Eye (tissue), 1 donor: ENCODE measurements at places on chromosomes 2 and 18.

DNA sequence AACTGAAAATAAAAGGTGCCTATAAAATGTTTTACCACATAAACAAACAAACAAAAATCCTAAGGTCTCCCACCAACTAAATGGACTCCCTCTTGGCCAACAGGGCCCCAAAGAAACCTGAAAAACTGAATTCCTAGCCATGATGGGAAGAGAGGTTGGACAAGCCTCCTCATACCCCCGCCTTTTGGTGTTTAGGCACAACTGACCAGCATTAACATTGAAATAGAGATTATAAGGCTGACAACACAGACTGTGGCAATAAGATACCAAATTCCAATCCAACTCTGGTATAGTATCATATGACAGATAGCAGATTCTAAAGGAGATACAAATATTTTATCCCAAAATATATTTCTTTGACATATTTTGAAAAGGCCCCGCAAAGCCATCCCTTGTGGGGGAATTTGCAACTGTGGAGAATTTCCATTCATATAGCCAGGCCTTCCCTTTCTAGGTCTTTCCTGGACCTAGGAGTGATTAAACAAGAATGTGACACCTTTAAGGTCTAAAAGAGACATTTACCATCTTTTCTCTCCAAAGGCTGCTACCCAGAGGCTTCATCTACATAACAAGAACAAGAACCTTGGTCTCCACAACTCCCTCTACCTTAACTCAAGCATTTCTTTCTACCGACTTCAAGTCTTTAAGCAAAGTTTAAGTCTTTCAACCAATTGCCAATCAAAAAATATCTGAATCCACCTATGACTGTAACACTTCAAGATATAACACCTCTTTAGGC is 80.0 kb downstream of the CHN1 start:
- DNase-seq = no peak

DNA sequence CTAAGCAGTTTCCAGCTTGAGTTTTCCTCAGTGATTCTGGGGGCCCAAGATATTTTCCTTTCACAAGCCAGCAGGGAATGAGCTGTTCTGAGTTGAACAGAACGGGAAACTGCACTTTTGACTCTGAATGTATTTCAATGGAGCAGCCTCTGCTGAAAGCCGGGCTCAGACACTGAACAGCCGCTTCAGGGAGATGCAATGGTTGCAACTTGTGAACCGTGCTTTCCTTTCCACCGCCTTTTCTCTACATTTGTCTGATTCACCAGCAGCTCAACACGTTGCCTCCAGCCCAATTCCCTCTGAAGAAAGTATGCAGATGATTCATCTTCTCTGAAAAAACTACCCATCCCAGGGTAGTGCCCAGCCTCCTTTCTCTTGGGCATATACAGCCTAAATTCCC is 119.3 kb upstream of the PKDCC start:
- DNase-seq = no peak

GRCh38 chr2:27795868-27796277 is 24.4 kb downstream of the MRPL33 start:
- no peak for DNase-seq

DNA sequence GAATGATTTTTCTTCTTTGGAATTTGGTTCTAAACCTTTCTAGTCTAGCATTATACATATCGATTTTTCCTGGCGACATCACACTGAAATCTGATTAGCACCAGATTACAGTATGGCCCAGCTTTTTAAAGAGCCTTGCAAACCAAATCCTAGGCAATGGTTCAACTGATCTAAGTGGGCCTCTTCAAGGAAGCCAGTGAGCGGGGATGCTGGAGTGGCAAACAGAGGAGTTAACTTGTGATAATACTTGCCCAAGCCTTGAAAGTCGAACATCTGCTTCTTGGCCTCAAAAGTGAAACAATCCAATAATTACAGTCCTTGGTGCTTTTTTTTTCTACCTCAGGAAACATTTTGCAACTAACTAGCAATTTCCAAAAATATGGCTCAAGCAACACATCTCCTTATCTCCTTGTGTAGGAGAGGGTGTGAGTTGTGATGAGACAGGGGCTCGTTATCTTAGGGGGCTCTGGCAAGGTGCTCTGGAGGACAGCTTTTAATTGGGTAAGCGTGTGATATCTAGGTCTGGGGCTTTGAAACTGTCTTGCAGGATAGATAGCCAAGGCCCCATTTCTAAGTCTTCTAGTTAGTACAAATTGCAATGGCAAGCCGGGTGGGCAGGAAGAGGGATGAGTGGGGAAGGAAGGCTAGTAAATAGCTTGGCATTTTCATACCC is 240.2 kb upstream of the CCDC68 start:
- no peak for DNase-seq

DNA sequence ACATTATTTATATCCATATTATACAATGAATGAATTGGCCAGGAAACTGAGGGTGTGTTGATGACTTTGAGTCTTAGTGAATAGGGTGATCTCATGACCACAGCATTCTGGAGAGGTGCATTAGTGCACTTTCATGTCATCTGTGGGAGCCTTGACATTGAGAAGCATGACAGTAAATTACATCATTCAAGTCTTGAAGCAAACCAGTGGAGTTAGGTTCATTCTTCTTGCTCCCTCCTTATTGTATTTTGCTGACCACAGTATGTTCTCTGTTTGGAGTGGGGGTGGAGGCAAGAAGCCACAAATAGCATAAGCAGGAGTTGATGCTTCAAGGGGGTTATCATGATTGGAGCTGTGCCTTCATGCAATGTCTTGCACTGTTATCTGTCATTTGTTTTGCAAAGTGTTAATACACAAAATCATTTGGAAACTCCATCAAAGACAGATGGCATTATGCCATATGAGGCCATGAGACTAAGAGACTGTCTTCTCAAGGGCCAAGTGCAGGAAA is 680.2 kb downstream of the NYAP2 start:
- peak; percentile 10 for DNase-seq

- no peak for DNase-seq
Measured at GRCh38 chr2:35246702-35247101, 1108.9 kb upstream of the CRIM1 start.

DNA sequence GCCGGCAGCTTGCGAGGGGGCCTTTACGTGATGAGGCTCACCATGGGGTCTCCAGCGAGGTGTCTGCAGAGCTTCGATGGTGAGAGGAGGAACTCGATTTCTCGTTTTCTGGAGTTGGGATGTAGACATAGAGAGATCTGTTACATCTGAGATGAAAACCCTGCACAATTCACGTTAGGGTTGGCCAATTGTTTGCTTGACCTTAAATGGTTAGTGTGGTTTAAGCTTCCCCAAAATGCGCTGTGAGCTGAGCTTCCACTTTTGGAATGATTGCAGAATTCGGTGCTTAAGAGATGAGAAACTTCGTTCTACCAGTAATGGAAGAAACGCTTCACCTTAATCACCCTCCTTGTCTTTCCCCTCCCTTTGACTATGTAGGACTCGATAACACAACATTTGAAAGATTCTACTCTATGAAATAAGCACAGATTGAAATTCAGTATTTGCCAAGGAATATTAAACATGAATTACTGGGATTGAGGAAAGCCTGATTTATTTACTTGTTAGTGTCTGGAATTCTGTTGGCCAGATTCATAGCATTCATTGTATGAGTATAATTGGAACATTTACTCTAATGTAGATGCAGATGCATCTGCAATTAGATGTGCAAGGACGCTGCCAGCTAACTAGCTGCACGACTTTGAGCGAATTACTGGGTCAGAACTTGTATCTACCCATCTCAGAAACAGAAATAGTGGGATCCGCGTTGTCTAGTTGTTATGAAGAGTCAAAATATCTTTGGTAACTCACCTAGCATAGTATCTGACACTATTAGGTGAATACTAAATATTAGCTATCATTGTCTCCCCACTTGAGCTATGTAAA is 1.6 kb upstream of the KLF7 start:
- DNase-seq = no peak

DNA sequence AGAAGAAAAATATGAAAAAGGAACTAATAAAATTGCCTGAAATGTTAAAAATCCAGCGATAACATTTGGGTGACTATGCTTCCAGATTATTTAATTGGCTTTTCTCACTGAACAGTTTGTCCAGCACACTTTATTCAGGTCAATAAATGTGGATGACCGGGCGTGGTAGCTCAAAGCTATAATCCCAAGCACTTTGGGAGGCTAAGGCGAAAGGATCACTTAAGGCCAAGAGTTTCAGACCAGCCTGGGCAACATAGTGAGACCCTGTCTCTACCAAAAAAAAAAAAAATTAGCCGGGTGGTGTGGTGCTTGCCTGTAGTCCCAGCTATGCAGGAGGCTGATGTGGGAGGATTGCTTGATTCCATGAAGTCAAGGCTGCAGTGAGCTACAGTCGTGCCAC is 55.4 kb downstream of the TGOLN2 start:
- no peak for DNase-seq

GRCh38 chr2:122174061-122174460 is 418.6 kb downstream of the TSN start:
- no peak for DNase-seq

- DNase-seq = no peak
Measured at GRCh38 chr2:216845426-216845825, 14.4 kb downstream of the TNP1 start.

DNA sequence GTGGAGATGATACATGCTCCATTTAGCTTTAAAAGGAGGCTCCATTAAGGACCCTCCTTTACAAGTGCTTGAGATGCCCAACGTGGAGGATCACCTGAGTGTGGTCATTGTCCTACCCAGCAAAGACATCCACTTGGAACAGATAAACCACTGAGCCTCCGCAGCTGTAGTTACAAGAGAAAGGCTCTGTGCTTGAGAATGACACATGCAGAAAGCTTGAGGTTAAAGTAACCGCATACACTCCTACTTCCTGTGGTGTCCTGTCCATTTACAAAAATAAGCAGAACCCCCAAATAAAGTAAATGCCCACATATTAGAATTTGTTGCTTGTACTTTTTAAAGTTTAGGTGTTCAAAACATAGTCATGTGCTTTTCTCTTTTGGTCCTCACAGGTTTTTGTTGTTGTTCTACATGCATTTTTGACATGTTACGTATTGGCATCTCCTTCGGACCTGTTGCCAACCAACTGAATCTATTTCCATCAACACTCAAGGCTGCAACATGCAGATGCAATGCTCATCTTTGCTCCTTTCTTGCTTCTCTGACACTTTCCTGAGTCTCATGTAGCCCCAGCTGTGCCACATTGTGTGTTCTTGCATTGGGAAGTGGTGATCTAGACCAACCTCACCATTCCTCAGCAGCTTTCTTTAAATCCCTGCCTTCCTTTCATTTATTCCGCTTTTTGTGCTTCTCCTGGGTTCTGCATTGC is 56.0 kb downstream of the SERPINB7 start:
- DNase-seq = no peak

DNA sequence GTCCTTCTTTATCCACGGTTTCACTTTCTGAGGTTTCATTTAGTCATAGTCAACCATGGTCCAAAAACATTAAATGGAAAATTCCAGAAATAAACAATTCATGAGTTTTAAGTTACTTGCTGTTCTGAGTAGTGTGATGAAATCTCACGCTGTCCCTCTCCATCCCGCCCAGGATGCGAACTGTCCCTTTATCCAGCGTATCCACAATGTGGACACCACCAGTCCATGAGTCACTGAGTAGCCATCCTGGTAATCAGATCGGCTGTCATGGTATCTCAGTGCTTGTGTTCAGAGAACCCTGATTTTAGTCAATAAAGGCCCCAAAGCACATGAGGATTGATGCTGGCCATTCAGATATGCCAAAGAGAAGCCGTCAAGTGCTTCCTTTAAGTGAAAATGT is 3.7 kb downstream of the SP140L start:
- no peak for DNase-seq

- no peak for DNase-seq
Measured at GRCh38 chr2:30628341-30628740, 178.9 kb downstream of the CAPN13 start.

DNA sequence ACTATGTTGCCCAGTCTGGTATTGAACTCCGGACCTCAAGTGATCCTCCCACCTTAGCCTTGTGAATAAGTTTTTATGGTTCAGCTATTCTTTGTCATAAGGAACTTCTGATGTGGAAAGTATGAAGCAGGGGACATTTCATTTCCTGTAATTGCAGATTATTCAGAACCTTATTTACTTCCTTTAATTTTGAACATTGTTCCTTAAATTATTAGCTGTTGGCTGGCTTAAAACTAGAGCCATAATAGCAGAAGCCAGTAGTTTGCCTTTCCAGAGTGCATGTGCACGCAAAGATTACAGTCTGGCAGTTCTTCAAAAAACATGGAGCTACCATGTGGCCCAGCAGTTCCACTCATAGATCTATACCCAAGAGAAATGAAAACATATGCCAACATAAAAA is 53.1 kb downstream of the PMS1 start:
- DNase-seq = no peak

- DNase-seq = no peak
Measured at GRCh38 chr18:62795813-62796212, 80.5 kb downstream of the PHLPP1 start.

- DNase-seq = peak; percentile 83
Measured at GRCh38 chr2:177906041-177906718, 166.4 kb downstream of the PDE11A start.

GRCh38 chr2:78682781-78683180 is 342.7 kb upstream of the REG3G start:
- DNase-seq = no peak

GRCh38 chr2:120780402-120780801 is 44.7 kb downstream of the GLI2 start:
- DNase-seq = no peak

DNA sequence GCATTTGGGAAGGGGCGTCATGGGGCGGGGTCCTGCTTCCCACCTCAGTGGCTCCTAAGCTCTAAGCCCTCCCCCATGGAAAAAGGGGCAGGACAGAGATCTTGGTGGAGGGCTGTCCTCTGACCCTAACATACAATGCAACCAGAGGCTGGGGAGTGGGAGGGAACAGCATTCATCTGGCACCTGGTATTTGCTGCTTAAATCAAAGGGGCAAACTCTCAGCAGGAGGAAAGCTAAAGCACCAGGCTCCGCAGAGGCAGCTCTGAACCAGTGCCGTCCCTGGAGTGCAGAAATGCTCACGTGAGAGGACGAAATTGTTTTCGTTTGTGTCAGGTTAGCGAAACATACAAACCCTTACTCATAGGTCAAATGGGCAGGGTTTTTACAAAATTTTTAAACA is 92.7 kb upstream of the PXDN start:
- DNase-seq = peak; percentile 37

GRCh38 chr2:11224887-11225286 is 69.6 kb downstream of the SLC66A3 start:
- DNase-seq = no peak

- no peak for DNase-seq
Measured at GRCh38 chr18:49008156-49008555, 57.4 kb upstream of the SMAD7 start.

GRCh38 chr2:238594796-238595749 is 168.3 kb downstream of the ASB1 start:
- no peak for DNase-seq

GRCh38 chr18:70535041-70535440 is 246.2 kb downstream of the SOCS6 start:
- DNase-seq = no peak

- DNase-seq = no peak
Measured at GRCh38 chr2:112996635-112997034, 8.6 kb upstream of the IL36A start.

- no peak for DNase-seq
Measured at GRCh38 chr2:117958186-117958585, 55.7 kb downstream of the CCDC93 start.

GRCh38 chr2:142076317-142076716 is 54.5 kb downstream of the LRP1B start:
- DNase-seq = no peak

- no peak for DNase-seq
Measured at GRCh38 chr2:108918941-108919341, 70.1 kb downstream of the EDAR start.
